ENCODE measurements at places on chromosomes 4 and X.

DNA sequence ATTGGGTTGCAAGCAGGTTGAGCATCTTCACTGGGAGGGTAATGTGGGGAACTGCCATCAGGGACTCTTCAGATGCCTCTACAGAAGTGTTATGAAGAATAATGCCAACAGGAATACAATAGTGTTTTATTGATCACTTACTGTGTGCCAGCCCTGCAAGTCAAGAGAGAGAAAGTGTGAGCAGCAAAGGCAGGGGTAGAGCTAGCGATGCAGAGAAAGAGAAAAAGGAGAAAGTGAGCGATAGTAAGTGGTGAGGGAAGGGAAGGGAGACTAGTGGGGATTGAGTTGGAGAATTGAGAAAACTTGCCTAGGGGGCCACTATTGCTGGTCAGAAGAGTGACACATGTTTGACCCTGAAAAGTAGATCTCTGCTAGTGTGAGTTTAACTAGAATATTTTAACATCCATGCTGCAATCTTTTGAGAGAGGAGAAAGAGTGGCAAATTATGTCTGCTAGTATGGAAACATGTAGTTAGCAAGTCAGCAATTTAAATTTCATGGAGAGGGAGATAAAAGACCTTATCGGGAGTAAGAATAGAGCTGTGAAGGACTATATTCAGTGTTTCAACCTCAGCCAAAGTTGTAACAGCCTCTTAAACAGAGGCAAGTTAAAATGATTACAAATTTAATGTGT is 12.2 kb downstream of the AFF1 start:
- DNase-seq, result no peak

DNA sequence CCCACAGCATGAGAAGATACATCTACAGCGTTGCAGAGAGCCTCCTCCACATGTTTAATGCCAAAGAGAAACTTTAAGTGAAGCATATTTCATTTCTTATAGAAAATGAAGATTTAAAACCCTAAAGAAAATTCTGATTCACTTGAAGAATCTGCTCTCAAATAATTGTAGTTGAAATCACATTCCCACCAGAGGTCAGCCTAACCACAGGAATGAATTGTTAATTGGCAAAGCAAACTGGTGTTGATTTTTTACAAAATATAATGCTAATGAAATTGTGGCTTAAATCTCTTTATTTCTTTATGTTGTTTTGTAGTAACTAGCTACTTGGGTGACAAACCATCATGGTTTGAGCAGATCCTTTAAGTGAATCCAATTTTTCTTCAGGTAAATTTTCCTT is 31.1 kb upstream of the WDR17 start:
- DNase-seq, result peak; percentile 54

GRCh38 chrX:38929966-38930421 is 128.7 kb downstream of the MID1IP1 start:
- DNase-seq, result peak; percentile 31

GRCh38 chrX:106931831-106932491 is 11.8 kb downstream of the CLDN2 start:
- DNase-seq, result no peak

GRCh38 chr4:16001484-16001858 is 38.5 kb upstream of the FGFBP2 start:
- peak; percentile 91 for DNase-seq

DNA sequence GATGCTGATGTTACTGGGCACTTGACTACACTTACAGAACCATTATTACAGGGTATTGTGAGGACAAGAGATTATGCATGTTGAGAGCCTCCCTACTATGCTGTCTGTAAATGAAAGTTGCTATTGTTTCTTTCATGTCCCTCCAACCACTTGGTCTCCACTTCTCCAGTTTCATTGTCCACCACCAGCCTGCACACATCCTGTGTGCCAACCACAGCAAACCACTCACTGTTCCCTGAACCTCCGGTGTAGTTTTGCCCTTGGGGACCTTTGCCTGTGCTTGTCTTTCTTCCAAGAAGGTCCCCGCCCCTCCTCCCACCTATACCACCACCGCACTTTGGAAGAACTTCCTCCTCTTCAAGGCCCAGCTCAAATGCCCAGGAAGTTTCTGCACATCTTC is 43.1 kb upstream of the AFF2 start:
- DNase-seq, result peak; percentile 41

DNA sequence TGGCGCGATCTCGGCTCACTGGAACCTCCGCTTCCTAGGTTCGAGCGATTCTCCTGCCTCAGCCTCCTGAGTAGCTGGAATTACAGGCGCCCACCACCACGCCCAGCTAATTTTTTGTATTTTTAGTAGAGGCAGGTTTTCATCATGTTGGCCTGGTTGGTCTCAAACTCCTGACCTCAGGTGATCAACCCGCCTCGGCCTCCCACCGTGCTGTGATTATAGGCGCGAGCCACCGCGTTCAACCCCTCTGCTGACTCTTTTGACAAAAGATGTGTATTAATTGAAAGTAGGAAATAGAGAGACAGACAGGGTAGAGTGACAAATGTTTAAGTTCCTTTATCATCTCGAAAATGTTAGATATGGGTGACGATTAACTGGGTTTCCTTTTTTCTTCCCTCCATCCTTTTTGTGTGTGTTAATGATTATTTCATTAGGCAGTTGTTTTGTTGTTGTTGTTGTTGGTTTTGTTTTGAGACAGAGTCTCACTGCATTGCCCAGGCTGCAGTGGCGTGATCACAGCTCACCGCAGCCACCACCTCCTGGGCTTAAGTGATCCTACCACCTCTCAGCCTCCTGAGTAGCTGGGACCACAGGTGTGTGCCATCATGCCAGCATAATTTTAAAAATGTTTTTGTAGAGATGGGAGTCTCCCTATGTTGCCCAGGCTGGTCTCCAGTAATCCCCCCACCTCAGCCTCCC is 79.5 kb downstream of the KDM6A start:
- DNase-seq, result no peak

GRCh38 chrX:46796574-46797191 is 37.8 kb upstream of the SLC9A7 start:
- DNase-seq, result peak; percentile 86

- no peak for DNase-seq
Measured at GRCh38 chr4:137866671-137867070, 334.4 kb upstream of the PCDH18 start.

GRCh38 chrX:75596178-75596577 is 73.3 kb upstream of the ZDHHC15 start:
- DNase-seq, result no peak

- peak; percentile 94 for DNase-seq
Measured at GRCh38 chr4:90127223-90127705, at the start of gene CCSER1. TSS of gene CCSER1 (plus strand) at chr4:90127394.

- peak; percentile 19 for DNase-seq
Measured at GRCh38 chr4:151325111-151325948, at the start of gene SH3D19. TSS of gene SH3D19 (minus strand) at chr4:151325605. CDS start at chr4:151325352, 253 bp downstream.

Data from suppressor macrophage (primary cell).